ENCODE measurements at places on chromosomes 6 and 20.
A peak's percentile ranks its signal among the peaks of the same experiment; 100 is the strongest.

- H3K36me3 ChIP-seq = no peaks in the 10 kb centered on the region
- no peak overlapping the region for H3K27ac ChIP-seq
- no peaks in the 10 kb centered on the region for H3K4me1 ChIP-seq
- no peak overlapping the region for H3K4me3 ChIP-seq
- no peak for DNase-seq
Measured at GRCh38 chr6:151140767-151141166, 99.0 kb upstream of the AKAP12 start.

DNA sequence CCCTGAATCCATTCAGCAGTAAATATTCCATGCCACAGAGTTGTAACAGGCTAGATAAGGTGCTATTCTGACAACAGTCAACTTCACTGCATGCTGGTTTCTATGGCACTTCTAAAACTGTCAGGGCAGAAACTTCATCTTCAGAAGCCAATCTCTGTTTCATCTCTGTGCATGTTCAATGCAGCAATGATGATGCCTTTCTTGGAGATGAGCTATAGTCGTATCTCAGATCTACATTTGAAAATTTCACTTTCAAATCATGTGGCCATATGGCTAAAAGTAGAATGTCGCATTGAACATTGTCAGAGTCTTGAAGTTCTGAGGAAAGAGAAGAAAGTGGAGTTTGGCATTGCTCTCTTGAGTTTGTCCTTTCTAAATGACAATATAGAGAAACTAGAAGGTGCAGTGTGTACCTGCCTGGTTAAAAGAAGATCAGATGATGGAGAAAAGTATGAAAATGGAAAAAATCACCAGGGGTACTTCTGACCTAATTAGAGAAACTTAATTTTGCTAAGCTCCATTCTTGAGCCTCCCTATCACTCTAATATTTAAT, 49.0 kb upstream of the VSTM2L start:
- no peaks in the 10 kb centered on the region for H3K4me1 ChIP-seq
- peaks cover 60% of the 10 kb centered on the region for H3K36me3 ChIP-seq
- DNase-seq = no peak
- no peak overlapping the region for H3K27ac ChIP-seq
- H3K4me3 ChIP-seq = no peak overlapping the region

DNA sequence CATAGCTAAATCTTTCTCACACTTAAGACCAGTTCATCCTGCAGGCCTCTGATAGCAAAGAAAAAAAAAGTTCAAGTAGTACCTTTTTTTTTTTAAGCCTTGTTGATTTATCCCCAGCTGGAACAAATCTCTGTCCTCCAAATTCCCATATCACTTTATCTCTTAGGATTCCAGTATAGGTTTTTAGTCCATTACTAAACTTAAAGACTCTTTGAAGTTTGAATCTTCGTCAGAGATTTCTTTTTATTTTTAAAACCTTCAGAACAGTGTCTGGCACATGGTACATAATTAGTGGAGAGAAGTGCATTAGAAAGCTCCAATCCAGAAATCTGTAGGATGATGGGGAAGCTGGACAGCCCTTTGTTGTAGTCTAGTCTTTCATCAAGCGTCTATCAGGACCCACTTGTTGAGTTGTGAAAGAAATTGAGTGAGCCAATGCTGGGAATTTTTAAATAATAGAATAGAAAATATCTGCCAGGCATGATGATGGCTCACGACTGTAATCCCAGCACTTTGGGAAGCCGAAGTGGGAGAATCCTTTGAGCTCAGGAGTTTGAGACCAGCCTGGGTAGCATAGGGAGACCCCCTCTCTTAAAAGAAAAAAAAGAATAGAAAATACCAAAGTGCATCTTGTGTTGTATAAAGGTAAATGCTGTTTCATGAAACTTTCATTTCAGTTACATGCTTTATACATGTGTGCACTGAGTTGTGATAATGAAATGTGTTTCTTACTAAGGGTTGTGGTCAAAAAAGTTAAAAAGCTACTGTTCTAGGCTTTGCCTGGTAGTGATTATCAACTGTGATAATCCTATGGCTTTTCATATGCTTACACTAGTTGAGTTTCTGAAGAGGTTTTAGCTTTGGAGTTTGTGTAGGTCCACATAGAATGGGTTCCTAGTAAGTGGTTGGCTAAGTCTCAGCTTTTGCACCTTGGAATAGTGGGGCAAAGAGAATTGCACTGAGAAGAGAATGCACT, 3.2 kb downstream of the NFYA start:
- H3K36me3 ChIP-seq = peaks cover 64% of the 10 kb centered on the region
- no peak overlapping the region for H3K27ac ChIP-seq
- no peak for DNase-seq
- peaks cover 51% of the 10 kb centered on the region for H3K4me1 ChIP-seq
- H3K4me3 ChIP-seq = no peak overlapping the region

GRCh38 chr20:1446536-1446935, 20.1 kb downstream of the NSFL1C start:
- peaks cover 96% of the 10 kb centered on the region for H3K36me3 ChIP-seq
- DNase-seq = no peak
- no peaks in the 10 kb centered on the region for H3K27me3 ChIP-seq
- no peak overlapping the region for H3K4me3 ChIP-seq

DNA sequence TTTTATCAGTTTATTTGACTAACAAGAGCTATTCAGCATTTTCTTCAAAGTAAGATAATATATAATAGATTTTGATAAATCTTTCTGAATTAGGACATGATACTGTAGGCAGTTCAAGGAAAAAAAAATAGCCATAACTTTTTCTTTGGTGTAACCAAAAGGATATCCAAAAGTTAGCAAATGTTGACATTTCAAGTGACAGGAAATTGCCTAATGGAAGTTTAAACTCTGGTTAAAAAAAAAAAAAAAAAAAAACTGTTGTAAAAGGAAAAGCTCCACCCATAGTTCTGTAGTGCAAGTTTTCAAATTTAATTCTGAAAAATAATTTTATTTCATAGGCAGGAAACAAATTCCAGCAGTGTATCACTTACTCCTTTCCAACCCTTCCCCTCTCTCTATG, 18.8 kb downstream of the HEBP2 start:
- H3K27me3 ChIP-seq = no peaks in the 10 kb centered on the region
- H3K4me1 ChIP-seq = no peaks in the 10 kb centered on the region
- no peak for DNase-seq
- no peak overlapping the region for H3K27ac ChIP-seq
- H3K4me3 ChIP-seq = no peak overlapping the region

DNA sequence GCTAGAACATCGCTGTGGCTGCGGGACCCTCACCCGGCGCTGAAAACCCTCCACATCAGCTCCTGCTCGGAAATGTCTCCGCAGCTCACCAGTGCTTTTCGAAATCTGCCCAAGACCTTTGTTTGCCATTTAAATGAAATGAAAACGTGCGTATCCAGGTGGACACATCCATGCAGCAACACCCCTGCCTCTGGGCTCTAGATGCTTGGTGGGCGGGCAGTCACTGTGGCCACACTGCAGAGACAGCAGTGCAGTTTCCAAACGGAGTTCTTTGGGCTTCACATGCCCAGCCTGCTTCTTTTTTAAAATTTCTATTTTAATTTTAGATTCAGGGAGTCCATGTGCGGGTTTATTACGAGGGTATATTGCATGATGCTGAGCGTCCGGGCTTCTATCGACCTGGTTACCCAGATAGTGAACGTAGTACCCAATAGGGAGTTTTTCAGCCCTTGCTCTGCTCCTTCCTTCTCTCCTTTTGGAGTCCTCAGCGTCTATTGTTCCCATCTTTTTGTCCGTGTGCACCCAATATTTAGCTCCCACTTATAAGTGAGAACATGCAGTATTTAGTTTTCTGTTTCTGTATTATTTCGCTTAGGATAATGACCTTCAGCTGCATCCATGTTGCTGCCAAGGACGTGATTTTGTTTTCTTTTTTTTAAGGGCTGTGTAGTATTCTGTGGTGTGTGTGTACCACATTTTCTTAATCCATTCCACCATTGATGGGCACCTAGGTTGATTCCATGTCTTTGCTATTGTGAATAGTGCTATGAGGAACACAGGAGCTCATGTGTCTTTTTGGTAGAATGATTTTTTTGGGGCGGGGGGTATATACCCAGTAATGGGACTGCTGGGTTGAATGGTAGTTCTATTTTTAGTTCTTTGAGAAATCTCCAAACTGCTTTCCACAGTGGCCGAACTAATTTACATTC, 4.8 kb upstream of the TUBB2B start:
- DNase-seq = no peak
- no peak overlapping the region for H3K27ac ChIP-seq
- peaks cover 12% of the 10 kb centered on the region for H3K27me3 ChIP-seq
- H3K36me3 ChIP-seq = no peaks in the 10 kb centered on the region

- H3K27me3 ChIP-seq = no peaks in the 10 kb centered on the region
- DNase-seq = peak; percentile 73
- peak overlapping the region; percentile 83 for H3K27ac ChIP-seq
- peaks cover 73% of the 10 kb centered on the region for H3K4me1 ChIP-seq
- no peak overlapping the region for H3K4me3 ChIP-seq
Measured at GRCh38 chr6:111576291-111576690, 29.4 kb downstream of the TRAF3IP2 start.

DNA sequence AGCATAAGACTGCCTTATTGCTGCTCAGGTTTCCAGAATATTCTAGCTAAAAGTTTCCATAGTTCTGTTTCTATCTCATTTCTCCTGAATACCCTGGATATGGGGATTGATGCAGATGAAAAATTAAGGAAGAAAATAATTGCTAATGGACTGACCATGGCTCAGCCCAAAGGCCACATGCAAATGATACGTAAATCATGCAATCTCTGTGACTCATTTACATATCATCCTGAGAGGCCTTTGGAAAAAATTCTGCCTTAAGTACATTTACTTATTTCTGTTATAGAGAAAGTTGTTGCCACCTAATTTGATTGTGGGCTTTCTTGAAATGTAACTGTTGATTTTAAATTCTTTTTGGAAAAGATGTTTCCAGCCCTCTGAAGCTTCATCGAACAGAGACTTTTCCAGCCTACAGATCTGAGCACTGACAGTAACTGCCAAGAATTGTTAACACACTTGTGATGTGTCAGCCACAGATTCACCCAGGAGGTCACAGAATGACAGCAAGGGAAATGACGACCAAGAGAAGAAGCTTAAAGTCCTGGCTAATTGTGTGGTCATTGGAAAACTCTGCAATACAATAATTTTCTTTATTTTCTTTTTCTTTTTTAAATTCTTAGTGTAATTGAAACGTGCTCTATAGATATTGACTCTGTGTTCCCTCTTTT, 174.8 kb downstream of the DOK5 start:
- no peaks in the 10 kb centered on the region for H3K4me1 ChIP-seq
- no peak for DNase-seq
- H3K27me3 ChIP-seq = peaks cover 10% of the 10 kb centered on the region
- no peaks in the 10 kb centered on the region for H3K36me3 ChIP-seq
- H3K27ac ChIP-seq = no peak overlapping the region

GRCh38 chr6:109743739-109744138, 52.6 kb downstream of the FIG4 start:
- no peaks in the 10 kb centered on the region for H3K27me3 ChIP-seq
- H3K4me1 ChIP-seq = no peaks in the 10 kb centered on the region
- no peak overlapping the region for H3K4me3 ChIP-seq
- no peaks in the 10 kb centered on the region for H3K36me3 ChIP-seq
- H3K27ac ChIP-seq = no peak overlapping the region

- H3K27me3 ChIP-seq = no peaks in the 10 kb centered on the region
- no peak overlapping the region for H3K4me3 ChIP-seq
- H3K36me3 ChIP-seq = no peaks in the 10 kb centered on the region
- no peak overlapping the region for H3K27ac ChIP-seq
- no peak for DNase-seq
- H3K4me1 ChIP-seq = peaks cover 24% of the 10 kb centered on the region
Measured at GRCh38 chr6:158849899-158850806, 31.0 kb upstream of the EZR start.

- H3K27me3 ChIP-seq = no peaks in the 10 kb centered on the region
- DNase-seq = no peak
- no peaks in the 10 kb centered on the region for H3K4me1 ChIP-seq
- no peak overlapping the region for H3K4me3 ChIP-seq
Measured at GRCh38 chr20:10621149-10621548, 52.6 kb downstream of the JAG1 start.

DNA sequence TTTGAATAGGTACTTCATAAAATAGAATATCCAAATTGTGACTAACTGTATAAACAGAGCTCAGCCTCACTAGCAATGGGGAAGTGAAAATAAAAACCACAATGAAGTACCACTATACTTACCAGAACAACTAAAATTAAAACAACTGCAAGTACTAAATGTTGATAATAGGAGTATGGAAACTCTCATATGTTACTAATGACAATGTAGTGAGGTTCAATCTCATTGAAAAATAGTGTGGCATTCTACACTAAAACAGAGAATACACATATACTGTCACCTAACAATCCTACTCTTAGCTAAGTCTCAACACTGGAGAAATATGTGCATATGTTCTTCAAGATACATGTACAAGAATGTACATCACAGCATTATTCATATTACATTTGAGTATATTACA, 132.0 kb upstream of the CARMIL1 start:
- H3K4me3 ChIP-seq = no peak overlapping the region
- H3K27me3 ChIP-seq = no peaks in the 10 kb centered on the region
- H3K27ac ChIP-seq = 0 out of 2 replicates have a peak overlapping the region, but pooled peaks have one; percentile 0
- peaks cover under 1% of the 10 kb centered on the region for H3K36me3 ChIP-seq
- no peak for DNase-seq

GRCh38 chr6:118410001-118410400, 138.1 kb upstream of the PLN start:
- H3K27me3 ChIP-seq = no peaks in the 10 kb centered on the region
- no peak for DNase-seq
- no peak overlapping the region for H3K27ac ChIP-seq
- H3K4me1 ChIP-seq = no peaks in the 10 kb centered on the region

DNA sequence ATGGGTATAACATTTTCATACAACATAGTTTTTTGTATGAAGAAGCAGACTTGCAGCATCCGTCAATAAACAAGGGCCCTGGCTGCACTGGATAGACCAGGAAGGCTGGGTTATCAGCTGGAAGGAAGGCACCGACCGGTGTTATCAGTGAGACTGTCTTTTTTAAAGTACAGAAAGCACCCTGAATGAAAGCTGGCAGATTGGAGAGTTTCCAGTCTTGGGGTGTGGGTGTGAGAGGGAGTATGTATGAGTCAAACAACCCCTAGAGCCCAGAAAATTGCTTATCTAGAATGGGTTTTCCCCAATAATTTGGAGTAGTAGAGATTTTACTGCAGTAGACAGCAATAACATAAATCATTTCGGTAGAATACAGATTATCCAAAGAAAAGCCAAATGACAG, 42.4 kb downstream of the TXLNB start:
- no peaks in the 10 kb centered on the region for H3K4me1 ChIP-seq
- no peak for DNase-seq
- H3K36me3 ChIP-seq = no peaks in the 10 kb centered on the region
- no peak overlapping the region for H3K4me3 ChIP-seq

- H3K4me1 ChIP-seq = no peaks in the 10 kb centered on the region
- no peak overlapping the region for H3K4me3 ChIP-seq
- no peak overlapping the region for H3K27ac ChIP-seq
- no peak for DNase-seq
- H3K36me3 ChIP-seq = no peaks in the 10 kb centered on the region
Measured at GRCh38 chr20:61521687-61522420, 269.8 kb downstream of the CDH4 start.
